Omental fat pad (tissue), 4 donors: ENCODE measurements at places on chromosomes 13 and 19.

DNA sequence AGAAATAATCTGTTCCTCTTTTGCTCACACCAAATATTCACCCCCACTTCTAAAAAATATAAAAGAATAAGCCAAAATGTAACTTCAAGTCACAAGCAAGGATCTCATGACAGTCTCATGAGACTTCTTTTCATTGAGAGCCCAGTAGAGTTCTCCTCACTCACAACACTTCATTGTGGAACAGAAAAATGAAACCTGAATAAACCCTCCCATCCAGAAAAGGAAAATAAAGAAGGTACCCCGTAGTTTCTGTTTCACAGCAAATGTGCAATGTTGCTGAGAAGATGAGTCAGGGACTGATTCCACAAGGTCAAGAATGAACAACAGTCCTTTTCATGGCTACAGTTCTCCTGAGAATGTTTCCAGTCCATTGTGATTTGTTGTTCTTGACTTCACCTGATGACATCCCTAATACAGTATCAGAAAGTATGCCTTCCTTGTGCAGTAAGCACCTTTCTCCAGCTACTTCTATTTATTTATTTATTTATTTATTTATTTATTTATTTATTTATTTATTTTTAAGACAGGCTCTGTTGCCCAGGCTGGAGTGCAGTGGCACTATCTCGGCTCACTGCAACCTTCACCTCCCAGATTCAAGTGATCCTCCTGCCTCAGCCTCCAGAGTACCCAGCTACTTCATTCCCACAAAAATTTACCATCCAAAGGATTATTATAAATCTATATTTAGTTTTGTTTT is 6.4 kb upstream of the ZNF841 start:
- no peak for DNase-seq

DNA sequence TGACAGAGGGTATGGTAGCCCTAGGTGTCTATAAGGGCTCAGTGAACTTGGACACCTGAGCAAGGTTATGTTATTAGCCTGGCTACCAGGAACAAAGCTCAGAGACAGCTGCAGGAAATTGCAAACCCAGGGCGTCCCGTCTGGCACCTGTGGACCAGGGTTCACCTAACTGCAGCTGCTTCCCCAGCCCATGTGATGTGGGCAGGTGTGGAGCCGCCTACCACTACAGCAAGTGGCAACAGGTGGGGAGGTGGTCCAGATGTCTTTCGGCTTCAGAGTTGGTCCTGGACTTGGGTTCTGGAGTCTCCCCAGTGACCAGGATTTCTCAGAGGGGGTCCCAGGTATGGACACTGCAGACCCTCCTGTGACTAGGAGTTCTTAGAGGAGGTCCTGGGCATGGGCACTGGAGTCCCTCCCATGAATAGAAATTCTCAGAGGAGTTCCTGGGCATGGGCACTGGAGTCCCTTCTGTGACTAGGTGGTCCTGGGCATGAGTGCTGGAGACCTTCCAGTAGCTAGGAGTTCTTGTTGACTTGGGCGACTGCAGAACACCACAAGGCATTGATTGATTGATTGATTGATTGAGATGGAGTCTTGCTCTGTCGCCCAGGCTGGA is 25.2 kb downstream of the ACTL9 start:
- no peak for DNase-seq

GRCh38 chr19:50725218-50725910 is 2.2 kb downstream of the CLEC11A start:
- no peak for DNase-seq

DNA sequence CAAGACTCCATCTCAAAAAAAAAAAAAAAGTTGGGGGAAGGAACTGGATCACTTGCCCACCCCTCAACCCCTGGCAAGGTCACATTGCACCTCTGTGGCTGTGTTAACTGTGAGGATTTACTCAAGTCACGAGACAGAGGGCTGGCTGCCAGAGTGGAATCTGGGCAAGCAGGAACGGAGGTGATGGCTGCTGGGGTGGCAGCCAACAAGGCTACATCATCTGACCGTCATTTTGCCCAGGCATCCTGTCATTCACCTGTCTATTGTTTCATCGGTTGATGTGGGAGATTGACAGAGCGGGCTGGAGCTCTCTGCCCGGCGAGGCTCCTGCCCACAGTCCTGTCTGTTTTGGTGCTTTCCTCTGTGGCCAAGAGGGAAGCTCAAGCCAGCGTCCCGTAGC is 75.7 kb downstream of the DPF1 start:
- no peak for DNase-seq

DNA sequence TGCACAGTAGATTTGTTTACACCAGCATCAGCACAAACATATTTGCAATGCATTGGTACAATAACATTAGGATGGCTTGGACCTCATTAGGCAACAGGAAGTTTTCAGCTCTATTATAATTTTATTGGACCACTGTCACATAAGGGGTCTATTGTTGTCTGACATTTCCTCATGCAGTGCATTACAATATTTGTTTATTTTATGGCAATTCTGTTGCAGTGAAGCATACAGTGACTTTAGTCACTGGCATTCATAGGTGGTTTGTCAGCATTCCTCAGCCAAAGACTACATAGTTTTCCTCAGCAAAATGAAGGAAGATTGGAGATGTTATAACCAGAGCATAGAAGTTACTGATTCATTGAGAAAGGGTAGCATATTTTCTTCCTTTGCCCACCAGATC is 1732.9 kb downstream of the PCDH9 start:
- DNase-seq = no peak

- DNase-seq = no peak
Measured at GRCh38 chr13:36282821-36283432, 14.7 kb downstream of the CCDC169 start.

DNA sequence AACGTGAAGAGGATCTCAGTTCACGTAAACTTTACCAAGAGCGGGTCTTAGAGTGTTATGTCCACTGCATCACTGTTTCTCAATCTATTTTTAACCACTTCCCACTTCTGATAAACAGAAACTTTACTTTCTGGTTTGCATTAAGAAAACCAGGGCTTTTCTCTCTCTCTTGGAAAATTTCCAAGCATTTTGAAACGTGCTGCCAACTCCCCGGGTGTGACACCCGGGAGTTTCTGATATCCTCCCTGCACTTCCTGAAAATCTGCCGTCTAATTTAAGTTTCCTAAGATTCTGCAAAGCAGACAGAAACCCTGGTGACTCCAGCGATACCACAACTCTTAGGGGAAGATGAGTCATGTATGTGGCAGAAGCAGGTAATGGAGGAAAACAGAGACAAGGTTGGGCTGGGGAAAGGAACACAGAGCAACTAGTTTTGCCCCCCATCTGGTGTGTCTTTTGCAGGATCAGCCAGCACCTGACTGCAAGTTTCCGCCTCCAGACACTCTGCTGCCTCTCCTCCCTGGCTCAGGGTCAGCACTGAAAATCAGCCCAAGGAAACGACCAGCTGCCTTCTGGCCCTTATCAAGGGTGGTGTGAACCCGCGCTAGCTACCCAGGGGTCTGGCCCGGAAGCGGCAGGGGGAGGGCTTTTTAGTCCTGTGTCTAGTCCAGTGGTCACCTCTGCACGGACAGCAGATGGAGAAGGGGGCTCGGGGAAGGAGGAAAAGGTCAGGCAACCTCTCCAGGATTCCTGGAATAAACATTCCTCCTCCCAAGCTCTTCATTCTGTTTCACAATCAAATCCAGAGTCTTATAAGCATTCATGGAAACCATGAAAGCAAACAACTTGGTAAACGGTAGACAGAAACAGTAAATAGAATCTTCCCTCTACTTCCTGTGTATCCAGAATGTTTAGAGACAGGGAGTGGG is 11.3 kb upstream of the FFAR2 start:
- DNase-seq = no peak

DNA sequence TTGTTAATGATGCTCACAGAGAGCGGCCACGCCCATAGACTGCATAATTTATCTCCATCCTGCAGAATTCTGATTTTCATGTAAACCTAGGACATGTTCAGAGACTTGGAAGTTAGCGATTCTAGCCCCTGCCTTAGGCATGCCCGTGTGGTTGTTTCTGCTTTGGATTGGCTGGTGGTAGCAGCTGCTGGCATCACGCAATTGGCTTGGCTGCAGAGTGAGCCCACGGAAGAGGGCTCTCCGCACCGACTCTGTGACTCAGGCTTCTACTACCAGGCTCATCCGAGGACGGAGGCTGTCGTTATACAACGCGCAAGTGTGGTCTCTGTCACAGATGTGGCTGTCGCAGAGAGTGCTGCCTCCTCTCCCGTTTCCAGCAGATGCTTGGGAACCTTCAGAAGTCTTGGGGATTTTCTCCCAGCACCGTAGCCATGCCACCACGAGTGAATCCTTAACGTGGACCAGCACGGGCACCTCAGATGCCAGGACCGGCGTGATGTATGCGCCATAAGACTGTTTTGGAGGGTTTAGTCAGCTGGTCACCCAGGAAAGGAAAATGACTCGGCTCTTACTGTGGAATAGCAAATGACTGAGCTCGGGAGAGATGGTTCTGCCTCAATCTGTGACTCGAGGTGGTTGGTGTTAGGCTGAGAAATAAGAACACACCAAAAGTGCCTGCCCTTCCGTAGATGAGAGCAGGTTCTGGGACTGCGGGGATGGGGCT is 61.0 kb upstream of the F7 start:
- DNase-seq = no peak

DNA sequence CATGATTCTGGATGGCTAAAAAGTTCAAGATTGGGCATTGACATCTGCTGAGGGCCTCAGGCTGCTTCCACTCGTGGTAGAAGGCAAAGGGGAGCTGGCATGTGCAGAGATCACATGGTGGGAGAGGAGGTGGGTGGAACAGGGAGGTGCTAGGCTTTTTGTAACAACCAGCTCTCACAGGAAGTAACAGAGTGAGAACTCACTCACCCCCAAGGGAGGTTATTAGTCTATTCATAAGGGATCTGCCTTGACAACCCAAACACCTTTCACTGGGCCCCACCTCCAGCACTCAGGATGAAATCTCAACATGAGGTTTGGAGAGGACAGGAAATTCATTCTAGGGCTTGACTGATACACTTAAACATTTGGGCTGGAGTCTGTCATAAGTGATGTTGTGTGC is 197.7 kb upstream of the RNF113B start:
- DNase-seq = no peak

DNA sequence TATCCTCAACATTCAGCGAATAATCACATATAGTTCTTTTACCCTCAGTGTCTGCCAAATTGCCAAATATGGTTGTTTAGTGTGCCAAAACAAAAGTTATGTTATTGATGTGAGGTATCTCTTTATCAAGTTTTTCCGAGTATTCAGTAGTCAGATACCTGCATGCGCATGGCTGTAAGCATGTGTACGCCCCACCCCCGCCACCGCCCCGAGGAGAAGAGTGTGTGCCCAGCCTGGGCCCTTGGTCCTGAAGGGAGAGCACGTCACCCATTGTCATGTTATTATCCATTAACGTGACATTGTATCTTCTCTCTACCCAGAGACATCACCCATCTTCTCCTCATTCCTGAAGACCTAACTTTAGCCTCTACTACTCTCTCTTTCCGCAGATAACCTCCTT is 147.0 kb downstream of the SHISA2 start:
- no peak for DNase-seq
